ENCODE measurements at places on chromosomes 7 and 10.

DNA sequence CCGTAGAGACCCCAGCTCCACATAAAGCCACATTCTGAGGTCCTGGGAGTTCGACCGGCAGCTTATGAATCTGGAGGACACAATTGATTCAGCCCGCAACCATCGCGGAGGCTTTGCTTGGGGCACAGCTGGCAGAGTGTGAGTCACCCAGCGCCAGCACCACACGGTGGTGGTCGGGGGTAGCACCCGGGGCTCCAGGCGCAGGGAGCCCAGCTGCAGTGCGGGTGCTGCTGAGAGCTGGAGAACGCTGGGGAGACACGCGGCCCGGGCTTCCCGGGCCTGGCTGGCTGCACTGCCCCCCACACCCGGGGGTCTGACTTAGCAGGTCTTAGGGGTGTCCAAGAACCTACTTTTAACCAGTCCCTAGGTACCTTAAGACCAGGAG is 87.9 kb downstream of the PAXIP1 start:
- ATAC-seq: no peak

- peak; percentile 59 for ATAC-seq
Observed at GRCh38 chr7:122885583-122886356, 490 bp downstream of the CADPS2 start.

GRCh38 chr7:155587486-155587885 is 41.1 kb upstream of the CNPY1 start:
- no peak for ATAC-seq

- ATAC-seq: no peak
Observed at GRCh38 chr10:45599021-45599603, 73.5 kb downstream of the ZFAND4 start.

GRCh38 chr10:15172306-15172840 is 3.9 kb upstream of the NMT2 start:
- no peak for ATAC-seq

GRCh38 chr7:157793973-157794745 is 457.4 kb downstream of the DNAJB6 start:
- no peak for ATAC-seq

DNA sequence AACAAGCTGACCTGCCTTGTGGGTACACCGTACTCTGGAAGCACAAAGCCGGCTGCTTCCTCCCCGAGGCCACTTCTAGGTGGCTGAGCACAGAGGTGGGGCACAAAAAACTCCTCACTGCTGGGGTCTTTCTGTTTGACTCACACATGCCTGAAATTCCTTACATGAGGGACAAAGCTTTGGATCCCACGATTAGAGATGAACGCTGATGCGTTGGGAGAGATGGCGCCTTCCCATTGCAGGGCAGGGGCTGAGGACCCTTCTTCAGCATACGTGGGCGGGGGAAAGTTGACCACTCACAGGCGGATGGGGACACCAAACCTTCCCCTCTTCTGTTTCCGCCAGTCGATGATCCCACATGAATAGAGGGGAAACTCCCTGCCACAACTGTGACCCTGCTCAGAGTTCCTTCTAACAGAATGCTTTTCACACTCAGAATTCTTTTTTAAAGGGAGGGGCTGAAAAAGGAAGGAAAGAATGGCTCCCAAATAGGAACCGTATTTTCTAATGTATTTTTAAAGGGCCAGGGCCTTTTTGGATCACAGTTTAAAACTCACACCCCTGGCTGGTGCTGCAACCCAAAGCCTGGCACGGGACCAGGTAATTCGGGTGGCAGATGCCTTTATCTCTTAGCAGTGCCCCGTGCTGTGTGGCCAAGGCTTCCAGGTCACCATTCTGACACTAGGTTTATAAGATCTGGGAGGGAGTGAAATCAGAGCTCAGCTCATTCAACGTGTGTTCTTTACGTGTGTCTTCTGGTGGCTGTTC is 134.0 kb downstream of the PRKAG2 start:
- ATAC-seq: no peak

DNA sequence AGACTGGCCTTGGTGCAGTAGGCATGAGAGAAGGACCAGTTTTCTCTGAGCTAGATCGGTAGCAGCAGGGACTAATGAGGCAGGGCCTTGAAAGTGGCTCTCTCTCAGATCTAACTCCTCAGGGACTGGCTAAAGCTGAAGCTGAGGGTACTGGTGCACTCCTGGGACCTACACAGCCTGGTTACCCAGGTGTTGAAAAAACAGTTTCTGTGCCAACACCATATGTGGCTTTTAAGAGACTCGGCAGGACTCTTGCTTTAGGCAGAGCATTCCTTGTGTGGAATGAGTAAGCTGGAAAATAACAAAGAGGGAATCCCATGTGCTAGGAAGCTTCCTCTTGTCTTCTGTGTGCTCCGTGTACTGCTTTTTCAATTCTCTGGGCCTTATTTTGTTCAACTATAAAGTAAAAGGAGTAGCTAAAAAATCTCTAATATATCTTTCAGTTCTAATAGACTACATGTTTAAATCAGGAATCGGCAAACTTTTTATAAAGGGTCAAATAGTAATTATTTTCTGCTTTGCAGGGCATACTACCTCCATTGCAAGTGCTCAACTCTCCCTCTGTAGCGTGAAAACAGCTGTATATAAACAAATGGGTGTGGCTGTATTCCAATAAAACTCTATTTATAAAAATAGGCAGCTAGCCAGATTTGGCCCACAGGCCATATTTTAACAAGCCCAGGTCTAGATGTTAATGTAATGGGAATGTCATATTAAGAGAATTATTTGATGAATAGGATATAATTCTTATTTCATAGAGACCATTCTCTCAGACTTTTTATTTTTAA is 186.1 kb upstream of the KAT6B start:
- ATAC-seq: no peak

DNA sequence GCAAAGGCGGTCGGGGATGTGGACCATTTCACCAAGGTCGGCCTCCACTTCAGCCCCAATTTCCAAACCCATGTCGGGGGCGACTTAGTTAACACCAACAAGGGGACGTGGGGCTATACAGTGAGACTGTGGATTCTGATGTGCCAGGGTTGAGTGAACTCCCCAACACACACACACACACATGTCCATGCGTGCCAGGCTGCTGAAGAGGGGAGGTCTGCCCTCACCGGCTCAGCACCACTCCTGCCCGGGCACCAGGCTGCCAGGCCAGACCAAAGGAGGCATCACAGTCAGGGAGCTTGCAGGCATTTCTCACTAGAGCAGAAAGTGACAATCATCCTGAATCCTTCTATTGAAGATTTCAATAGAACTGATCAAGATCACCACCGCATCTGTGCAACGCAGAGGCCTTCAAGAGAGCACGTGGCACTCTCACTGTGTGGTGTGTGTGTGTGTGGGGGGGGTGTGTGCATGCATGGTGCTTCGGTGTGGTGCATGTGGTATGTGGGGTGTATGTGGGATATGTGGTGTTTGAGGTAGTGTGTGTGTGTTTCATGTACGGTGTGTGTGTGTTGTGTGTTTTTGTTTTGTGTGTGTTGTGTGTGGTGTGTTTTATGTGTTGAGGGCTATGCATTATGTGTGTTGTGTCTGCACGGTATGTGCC is 403.5 kb upstream of the RNF32 start:
- ATAC-seq: no peak

DNA sequence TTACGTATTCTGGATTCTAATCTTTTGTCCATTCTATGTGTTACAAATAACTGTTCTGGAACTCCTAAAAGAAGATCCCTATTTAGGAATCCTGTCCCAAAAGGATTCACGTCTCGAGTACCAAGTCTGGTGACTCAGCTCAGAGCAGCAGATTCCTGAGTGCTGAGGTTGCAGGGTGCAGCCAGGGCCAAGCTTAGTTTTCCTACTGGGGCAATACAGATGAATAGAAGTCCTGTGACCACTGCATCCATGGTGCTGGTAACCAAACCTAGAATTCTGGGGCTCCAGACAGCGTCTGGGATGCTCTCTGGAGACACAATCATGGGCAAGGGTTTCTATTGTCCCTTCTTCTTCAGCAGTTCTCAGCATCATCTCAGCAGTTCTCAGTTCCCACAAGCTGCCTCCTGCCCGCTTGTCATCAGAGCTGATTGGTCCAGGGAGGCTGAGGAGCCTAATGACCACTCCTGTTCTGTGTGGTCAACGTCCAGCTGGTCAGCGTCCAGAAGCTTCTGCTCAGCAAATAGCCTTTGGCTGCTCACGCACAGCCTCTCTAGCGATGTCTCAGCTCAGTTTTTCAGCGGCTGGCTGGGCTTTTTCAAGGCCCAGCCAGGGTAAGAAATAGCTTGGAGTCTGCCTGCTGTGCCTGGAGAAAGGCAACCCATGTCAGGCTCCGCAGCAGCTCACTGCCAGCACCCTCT is 50.4 kb upstream of the C7orf33 start:
- peak; percentile 53 for ATAC-seq

DNA sequence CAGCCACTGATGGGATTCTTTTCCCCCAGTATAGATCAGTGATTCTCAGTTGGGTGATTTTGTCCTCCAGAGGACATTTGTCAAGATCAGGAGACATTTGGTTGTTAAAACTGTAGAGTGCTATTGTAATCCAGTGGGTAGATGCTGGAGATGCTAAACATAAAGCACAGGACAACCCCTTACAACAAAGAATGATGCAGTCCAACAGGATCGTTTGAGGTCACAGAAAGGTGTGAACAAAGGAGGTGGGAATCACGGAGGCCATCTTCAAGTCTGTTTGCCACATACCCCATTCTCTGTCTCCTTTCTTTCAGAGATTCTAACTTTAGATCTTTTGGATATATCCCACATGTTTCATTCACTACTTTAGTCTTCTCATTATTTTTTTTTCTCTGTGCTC is 69.0 kb downstream of the HELLS start:
- ATAC-seq: no peak

- peak; percentile 69 for ATAC-seq
Observed at GRCh38 chr7:16494955-16495719, 29.6 kb upstream of the SOSTDC1 start.

DNA sequence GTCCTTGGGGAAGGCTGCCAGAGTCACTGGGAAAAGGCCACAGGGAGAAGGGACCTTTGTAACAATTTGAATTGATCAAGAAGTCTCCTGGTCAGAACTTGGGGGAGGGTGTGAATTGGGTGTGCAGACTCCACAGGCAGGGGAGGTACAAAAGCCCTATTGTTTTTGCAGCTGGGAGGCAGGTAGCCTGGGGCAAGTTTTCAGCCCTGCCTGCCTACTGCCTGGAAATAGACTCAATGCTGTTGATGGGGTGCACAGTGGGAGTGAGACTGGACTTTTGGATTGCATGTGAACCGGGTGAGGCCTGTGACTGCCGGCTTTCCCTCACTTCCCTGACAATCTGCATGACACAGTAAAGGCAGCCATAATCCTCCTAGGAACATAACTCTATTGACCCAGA is 947.0 kb downstream of the REEP3 start:
- ATAC-seq: no peak

All from esophagus mucosa (tissue), 1 donor.